ENCODE measurements at places on chromosomes 1 and 21.

DNA sequence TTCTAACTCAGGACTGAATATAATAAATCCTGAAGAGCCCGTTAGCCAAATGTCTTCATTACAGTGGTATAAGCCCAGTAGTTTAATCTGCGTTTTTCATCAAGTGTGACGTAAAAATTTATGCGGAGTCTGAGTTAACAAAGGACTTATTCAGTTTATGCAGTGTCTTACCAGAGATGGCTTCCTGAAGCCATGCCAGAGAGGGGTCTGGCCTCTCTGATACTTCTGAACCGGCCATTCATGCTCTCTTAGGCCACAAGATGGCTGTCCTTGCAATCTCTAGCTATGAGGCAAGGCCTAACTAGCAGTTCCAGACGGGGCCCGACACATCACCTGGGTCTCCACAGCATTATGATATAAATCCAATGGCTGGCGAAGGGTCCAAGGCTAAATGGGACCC, 101.4 kb downstream of the TEX35 start:
- no peak for DNase-seq

GRCh38 chr1:243596431-243597062, 253.5 kb downstream of the AKT3 start:
- DNase-seq: no peak

GRCh38 chr1:240503036-240503435, 108.9 kb downstream of the GREM2 start:
- no peak for DNase-seq

DNA sequence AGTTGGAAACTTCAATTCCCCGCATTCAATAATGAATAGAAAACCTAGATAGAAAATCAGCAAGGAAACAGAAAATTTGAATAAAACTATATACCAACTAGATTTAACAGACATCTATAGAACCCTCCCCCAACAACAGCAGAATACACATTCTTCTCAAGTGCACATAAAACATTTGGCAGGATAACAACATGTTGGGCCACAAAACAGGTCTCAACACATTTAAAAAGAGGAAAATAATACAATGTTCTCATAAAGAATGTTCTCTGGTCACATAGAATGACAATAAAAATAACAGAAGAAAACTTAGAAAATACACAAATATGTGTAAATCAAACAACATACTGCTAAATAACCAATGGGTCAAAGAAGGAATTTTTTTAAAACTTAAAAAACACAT, 24.9 kb downstream of the ITGB3BP start:
- no peak for DNase-seq

DNA sequence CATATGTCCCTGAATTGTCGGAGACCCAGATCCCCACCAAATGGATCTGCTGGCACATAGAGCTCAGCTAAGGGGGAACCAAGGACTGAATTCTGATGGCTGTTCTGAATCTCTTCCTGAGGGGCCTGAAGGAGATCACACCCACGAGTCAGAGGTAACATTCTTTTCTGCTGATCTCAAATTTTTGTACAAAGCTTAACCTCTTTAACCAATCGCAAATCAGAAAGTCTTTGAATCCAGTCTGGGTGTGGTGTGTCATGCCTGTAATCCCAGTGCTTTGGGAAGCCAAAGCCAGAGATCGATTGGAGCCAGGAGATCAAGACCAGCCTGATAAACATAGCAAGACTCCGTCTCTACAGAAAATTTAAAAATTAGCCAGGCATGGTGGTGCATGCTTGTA, 62.8 kb upstream of the PRRC2C start:
- no peak for DNase-seq

- DNase-seq: no peak
Measured at GRCh38 chr1:173802961-173803360, 21.5 kb upstream of the DARS2 start.

DNA sequence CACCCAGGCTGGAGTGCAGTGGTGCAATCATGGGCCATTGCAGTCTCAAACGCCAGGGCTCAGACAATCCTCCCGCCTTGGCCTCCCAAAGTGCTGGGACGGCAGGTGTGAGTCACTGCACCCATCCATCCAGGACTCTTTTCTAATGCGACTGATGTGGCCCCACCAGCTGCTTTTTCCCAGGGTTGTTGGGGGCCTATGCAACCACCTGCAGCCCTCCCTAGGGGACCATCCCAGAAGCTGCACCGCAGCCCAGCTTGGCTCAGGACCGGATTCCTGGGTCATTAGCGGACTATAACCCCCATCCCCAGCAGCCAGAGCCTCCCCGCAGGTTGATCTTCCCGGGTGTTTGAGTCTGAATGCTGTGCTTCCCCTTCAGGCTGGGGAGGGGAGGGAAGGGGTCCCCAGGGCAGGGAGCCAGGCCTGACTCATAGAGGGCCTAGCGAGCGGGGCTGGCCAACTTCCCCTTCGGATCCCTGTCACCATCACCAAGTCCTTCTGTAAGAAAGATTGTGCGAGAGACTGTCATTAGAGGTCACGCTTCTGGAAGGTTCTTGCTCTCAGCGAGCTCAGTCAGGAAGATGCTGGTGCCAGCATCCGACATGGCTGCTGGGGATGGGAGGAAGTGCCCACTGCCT, 108.7 kb upstream of the ACTRT2 start:
- no peak for DNase-seq

DNA sequence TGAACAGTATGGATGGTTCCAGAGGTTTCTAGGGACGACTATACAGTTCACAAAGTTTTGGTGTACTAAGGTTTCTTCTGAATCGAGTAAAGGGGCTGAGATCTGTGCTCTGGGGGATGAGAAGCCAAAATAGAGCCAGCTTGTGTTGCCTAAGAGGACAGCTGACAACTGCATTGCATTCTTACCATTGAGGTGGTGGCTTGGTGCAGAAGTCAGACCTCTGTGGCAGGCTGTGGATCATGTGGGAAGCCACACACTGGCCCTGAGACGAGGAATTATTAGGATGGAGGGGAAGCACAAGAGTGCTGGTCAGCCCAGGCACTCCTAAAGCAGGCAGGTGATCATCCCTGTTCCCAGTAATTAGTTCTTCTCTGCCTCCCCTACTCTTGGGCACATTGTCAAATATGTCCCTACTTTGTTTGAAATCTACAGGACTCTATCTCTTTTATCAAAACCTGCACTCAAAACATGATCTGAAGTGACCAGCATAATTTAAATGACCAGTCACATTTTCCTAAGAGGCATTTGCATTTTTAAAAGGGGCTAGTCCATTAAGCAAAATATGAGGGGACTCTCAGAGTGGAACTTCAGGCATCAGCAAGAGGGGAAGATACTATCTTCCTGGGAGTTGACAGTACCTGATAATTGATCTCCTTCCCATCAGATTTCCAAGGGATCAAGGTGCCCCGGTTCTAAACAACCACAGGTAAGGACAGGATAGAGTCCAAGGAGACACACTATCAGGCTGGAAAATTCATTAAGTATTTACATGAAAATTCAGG, at the start of gene FCRLB:
Gene FCRLB (plus strand): TSS at position 589 of the 782 bp plus-strand sequence. CDS start 1,129 bp downstream, outside the sequence.
- no peak for DNase-seq

DNA sequence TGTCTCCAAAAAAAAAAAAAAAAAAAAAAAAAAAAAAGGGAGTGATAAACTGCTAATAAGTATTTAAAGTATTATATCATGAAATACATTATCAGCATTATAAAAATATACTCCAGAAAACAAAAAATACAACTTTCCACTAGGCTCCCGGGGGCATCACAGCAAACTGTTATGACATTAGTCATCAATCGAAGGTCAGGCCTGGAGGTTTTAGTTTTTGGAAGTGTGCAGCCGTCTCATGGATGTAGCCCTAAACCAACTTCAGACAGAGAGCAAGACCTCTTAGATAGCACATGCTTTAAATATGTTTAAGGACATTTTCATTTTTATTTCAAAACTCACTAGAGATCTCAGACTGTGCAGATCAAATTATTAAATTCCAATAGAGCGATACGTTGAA, 106.3 kb downstream of the RERE start:
- DNase-seq: no peak

- peak; percentile 32 for DNase-seq
Measured at GRCh38 chr1:55338448-55338820, 123.3 kb upstream of the USP24 start.

- peak; percentile 72 for DNase-seq
Measured at GRCh38 chr1:1219341-1219740, 5.4 kb upstream of the TNFRSF4 start.

DNA sequence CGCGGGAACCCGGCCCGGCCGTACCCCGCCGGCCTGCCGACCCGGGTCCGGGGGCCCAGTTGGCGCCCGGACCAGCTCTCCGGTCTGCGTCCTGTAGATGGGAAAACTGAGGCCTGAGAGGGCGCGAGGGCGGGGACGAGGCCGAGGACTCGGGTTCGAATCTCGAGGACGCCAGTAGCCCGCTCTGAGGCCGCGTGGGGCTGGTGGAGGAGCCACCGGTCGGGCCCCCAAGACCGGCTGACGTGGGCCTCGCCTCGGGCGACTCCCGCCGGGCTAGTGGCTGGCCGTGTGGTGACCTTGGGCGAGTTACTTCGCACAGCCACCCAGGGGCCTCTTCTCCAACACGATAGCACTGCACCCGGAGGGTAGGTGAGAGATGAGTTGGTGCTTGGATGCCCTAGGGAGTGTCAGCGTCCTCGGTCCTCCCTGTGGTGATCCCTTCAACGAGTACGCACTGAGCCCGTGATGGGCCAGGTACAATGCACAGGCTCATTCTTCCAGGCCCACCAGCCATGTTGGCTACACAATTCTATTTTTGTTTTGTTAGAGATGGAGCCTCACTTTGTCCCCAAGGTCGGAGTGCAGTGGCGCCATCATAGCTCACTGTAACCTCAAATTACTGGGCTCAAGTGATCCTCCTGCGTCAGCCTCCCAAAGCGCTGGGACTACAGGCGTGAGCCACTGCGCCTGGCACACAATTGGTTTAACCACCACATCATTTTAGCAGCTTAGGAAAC, 404 bp upstream of the SCMH1 start:
- DNase-seq: peak; percentile 60

DNA sequence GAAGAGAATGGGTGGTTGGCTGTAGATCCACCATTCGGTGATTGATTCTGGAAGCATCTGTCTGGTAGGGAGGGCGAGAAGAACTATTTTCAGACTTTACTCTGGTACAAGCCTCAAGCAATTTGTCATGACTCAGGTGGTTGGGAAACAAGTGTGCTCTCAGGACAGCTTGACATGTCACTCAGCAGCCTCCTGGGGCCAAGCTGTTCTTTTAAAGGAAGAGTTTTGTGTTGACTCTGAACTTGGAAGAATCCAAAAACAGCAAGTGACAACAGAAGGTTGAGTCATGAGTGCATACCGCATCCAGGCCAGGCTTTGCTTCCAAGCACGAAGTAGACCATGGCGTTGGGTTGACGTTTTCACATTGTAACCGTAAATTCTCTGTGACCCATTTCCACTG, 65.9 kb downstream of the CLIC6 start:
- DNase-seq: no peak

- DNase-seq: no peak
Measured at GRCh38 chr1:4657960-4658541, 3.6 kb downstream of the AJAP1 start.

- no peak for DNase-seq
Measured at GRCh38 chr1:211101481-211101880, 32.5 kb downstream of the KCNH1 start.

DNA sequence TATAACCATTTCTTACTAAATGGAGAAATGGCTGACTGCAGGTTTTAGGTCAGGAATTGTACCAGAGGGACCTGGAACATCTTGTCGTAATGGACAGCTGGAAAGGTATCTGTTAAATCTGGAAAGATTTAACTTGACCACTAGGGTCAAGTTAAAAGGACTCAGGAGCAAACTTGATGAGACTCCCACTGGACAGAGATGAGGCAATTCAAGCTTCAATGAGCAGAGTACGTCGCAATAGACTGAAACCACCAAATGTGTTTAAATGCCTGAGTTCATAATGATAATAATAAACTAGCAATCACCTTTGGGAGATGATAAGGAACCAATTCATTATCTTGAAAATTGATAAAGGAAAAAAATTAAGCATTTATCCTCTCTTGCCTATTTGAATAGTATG, 8.7 kb downstream of the IFNLR1 start:
- no peak for DNase-seq

DNA sequence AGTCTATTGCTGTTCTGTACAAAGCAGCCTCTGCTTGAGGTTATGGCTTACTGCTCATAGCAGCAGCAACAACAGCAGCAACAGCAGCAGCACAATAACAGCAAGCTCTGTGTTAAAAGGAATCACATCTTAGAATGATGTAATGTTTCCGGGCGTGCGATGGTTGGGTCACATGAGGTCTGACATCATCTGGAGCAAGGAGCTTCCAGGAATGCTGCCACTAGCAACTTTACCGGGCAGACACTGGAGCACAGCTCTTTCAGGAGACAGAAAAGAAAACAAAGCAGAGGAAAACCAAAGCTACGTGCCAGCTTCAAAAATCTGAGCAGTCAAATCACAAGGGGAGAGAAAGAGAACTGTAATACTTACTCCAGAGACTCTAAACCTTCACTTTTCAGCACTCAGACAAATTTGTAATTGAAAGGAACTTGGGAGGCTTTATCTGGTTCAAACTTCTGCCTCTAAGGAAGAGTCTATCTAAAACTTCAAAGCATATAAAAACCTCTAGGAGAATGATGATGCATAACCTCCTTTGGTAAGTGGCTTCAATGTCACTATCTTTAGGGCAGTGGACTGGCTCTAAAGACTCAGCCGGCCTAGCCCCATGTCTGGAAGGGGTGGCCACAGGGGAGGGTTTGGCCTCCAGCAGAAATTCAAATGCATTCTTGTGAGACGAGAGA, 28.3 kb upstream of the RAB3GAP2 start:
- no peak for DNase-seq

GRCh38 chr1:11531314-11531870, 52.4 kb downstream of the DISP3 start:
- no peak for DNase-seq

- no peak for DNase-seq
Measured at GRCh38 chr1:89538361-89538760, 13.7 kb downstream of the LRRC8B start.

DNA sequence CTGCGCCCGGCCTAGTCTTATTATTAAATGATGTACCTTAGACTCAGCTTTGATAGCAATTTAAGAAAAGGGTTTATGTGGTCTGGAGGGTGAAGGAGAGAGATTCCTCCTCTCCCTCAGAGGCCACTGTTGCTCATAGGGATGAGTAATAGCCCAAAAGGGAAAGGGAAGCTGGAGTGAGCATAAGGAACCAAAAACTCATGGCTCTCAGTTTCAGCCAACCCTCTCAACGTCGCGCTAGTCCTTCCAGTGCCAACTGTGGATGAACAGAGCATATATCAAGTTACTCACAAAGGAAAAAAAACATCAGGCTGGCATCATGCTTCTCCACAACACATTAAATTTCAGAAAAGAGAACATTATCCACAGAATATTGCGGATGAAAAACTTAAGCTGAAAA, 8.3 kb upstream of the GPR89B start:
- DNase-seq: no peak
